ENCODE measurements at places on chromosomes 4 and X. TPM values are rescaled to one million over a fixed set of nuclear protein-coding genes. Genes with fewer than 3 reads are reported as not detected.

The CNGA1 gene
- total RNA-seq = 4.5 TPM

The FAM149A gene
- total RNA-seq = 3.6 TPM

The FRAS1 gene
- 37.8 TPM for total RNA-seq

The OTUD6A gene
- not detected for total RNA-seq

The MAGIX gene
- 4.2 TPM for total RNA-seq

The AR gene
- 7.3 TPM for total RNA-seq

The ADH1A gene
- not detected for total RNA-seq

The USP27X gene
- total RNA-seq = 3.9 TPM

The ERCC6L gene
- total RNA-seq = 1.6 TPM

The NFKB1 gene
- total RNA-seq = 27.4 TPM

The GLRB gene
- total RNA-seq = 16.7 TPM

The PF4V1 gene
- 2.1 TPM for total RNA-seq

The F8A2 gene
- total RNA-seq = not detected

All from smooth muscle cell of the pulmonary artery (primary cell).